ENCODE measurements at places on chromosomes 12 and 14.

DNA sequence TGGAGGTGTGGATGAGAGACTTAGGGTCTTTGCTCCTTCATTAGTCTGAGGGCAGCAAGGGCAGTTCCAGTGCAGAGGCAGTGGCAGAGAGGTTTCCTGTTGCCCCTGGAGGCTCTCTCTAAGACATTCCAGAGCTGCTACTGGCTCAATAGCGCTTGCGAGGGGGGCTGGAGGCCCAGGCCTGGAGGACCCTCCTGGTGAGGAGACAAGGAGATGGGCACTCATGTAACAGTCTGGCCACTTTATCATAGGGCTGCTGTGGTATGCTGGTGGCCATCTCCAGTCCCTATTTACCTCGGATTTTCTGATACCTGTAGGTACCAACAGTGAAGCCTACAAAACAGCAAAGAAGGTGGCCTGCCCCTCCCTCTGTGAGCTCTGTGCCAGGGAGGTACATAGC is 12.7 kb downstream of the CLEC2A start:
- no peak overlapping the region for H3K27ac ChIP-seq
- no peaks in the 10 kb centered on the region for H3K4me1 ChIP-seq
- no peaks in the 10 kb centered on the region for H3K36me3 ChIP-seq
- no peak for DNase-seq
- no peaks in the 10 kb centered on the region for H3K27me3 ChIP-seq

DNA sequence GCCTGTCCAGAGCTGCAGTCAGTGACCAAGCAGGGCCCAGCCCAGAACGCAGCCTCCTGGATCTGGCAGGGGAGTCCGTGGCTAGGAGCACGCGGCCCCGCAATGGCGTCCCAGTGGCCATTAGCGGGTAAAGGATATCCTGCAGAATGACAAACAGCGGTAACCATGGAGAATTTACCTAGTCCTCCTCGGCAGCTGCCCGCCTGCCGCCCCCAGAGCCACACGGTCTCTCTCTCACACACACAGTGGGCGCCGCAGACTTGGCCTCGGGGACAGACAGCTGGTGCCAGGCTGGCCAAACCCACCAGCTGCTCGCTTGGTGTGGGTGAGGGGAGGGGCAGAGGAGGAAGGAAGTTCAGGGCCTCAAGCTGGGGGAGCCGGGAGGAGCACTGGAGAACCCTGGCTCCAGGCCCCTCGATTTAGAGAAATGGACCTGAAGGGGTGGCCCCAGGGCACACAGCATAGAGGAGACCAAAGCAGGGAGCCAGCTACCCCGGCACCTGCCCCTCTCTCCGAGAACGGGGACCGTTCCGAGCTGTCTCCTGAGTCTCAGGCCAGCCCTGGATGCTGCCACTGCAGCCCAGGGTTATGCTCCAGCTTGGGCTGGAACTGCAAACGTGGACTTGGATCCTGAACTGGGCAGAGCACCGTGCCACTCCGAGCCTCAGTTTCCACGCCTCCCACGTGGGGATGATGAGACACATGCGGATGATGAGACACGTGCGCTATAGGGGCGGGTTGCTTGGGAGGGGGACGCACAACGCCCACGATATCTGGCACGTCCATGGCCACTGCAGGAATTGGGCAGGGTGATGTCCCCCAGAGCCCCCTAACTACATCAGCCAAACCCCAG is 3.4 kb downstream of the CDK2AP1 start:
- peak; percentile 35 for DNase-seq
- H3K4me3 ChIP-seq = no peak overlapping the region
- H3K27me3 ChIP-seq = no peaks in the 10 kb centered on the region
- H3K4me1 ChIP-seq = peaks cover 30% of the 10 kb centered on the region

GRCh38 chr12:105020241-105020962 is 34.3 kb downstream of the NOPCHAP1 start:
- DNase-seq = no peak
- H3K27ac ChIP-seq = no peak overlapping the region
- no peak overlapping the region for H3K4me3 ChIP-seq
- peaks cover 30% of the 10 kb centered on the region for H3K36me3 ChIP-seq
- peaks cover 11% of the 10 kb centered on the region for H3K4me1 ChIP-seq

DNA sequence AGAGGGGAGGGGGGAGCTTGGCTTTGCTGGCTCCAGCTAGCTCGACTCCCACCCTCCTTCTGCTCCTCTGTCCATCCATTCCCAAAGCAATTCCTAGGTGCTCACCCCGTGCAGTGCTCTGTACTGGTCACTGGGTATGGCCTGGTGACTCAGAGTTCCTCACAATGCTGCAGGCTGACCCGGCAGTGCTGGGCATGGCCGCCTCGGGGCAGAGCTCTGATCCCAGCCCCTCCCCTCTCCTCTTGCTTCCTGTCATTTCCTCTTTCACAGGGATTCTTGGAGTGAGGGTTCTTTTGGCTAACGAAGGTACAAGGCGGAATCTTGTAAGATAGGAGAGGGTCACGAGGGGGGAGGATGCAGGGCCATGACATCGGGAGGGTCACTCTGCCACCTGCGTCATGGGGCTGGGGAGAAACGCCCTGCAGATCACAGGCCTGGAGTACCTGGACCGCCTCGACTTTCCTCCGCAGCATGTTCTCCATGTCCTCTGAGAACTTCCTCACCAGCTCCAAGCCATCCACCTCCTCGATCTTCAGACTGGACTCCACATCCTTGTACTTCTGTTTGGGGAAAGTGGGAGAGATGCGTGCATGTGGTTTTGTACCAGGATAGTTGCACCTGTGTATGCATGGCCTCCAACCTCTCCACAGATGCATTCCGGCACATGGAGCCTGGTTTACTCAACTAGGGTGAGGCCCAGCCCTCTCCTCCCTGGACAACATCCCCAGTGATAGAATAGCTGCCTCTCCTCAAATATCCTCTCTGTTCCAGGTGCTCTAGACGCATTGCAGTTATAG is 5.7 kb downstream of the CACNA2D4 start:
- H3K4me1 ChIP-seq = peaks cover 12% of the 10 kb centered on the region
- peaks cover 7% of the 10 kb centered on the region for H3K27me3 ChIP-seq
- no peak overlapping the region for H3K27ac ChIP-seq
- DNase-seq = no peak

GRCh38 chr14:30600922-30601918 is 20.9 kb upstream of the SCFD1 start:
- peaks cover 30% of the 10 kb centered on the region for H3K36me3 ChIP-seq
- no peaks in the 10 kb centered on the region for H3K4me1 ChIP-seq
- H3K27ac ChIP-seq = no peak overlapping the region
- no peak for DNase-seq

DNA sequence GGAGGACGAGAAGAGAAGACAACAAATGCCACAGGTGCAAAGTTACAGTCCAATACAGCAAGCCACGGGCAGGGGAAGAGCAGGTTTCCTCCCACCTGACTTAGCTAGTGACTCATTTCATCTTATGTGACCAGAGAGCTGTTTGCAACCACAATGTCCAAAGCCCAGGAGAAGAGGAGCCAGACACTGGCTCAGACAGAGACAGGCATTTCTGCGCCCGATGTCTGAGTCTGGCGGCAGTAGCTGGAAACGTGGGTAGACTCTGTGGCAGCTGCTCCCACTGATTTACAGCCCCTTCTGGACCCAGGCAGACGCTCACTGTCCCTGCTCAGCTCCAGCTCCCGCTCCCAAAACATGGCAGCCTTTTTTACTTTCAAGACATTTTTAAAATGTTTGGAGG is 60.0 kb downstream of the CHGA start:
- no peaks in the 10 kb centered on the region for H3K27me3 ChIP-seq
- H3K4me3 ChIP-seq = no peak overlapping the region
- peaks cover 9% of the 10 kb centered on the region for H3K36me3 ChIP-seq
- no peak overlapping the region for H3K27ac ChIP-seq
- peaks cover 25% of the 10 kb centered on the region for H3K4me1 ChIP-seq

GRCh38 chr12:92933606-92934005 is 4.5 kb upstream of the EEA1 start:
- no peak overlapping the region for H3K4me3 ChIP-seq
- no peaks in the 10 kb centered on the region for H3K27me3 ChIP-seq
- H3K4me1 ChIP-seq = peaks cover 7% of the 10 kb centered on the region
- DNase-seq = no peak
- no peak overlapping the region for H3K27ac ChIP-seq
- no peaks in the 10 kb centered on the region for H3K36me3 ChIP-seq

DNA sequence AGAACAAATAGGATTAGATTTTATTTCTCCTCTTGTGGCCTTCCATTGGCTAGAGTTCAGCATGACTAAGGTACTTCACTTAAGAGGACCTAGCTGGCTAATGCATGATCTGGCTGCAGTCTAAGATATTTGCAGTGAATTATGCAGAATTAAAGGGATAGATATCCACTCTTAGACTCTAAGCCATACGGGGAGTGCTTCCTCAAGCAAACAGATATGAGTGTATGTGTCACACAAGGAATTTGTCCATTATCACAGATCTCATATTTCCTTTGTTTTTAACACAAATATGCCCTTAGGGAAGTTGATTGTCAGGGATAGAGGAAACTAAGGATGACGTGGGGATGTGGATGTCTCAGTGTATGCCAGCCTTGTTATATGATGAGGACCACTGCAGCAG is 88.1 kb upstream of the DHRS4 start:
- H3K36me3 ChIP-seq = no peaks in the 10 kb centered on the region
- no peaks in the 10 kb centered on the region for H3K27me3 ChIP-seq
- peak overlapping the region; percentile 44 for H3K27ac ChIP-seq
- no peaks in the 10 kb centered on the region for H3K4me1 ChIP-seq
- no peak for DNase-seq

DNA sequence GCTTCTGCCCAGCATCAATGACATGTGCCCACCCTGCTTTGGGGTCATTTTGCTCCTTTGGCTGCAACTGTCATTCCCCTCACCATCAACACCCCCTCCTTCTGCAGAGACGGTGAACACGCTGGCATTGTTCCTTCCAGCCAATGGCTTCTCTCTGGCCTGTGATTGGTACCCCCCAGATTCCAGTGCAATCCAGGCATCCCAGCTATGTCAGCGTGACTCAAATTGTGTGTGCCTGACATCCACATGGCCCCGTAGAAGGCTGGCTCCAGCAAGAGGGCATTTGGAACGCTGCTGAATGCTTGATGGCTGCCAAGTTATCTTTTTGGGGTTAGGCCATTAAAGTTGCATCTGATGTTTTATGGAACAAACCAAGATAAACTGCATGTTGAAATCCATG is 21.0 kb upstream of the CCND2 start:
- peaks cover 9% of the 10 kb centered on the region for H3K4me1 ChIP-seq
- peak overlapping the region; percentile 8 for H3K4me3 ChIP-seq
- H3K27ac ChIP-seq = peak overlapping the region; percentile 76
- H3K36me3 ChIP-seq = no peaks in the 10 kb centered on the region
- no peak for DNase-seq
- H3K27me3 ChIP-seq = no peaks in the 10 kb centered on the region

GRCh38 chr12:55729819-55730818 is 1.3 kb upstream of the CD63 start:
- H3K27me3 ChIP-seq = no peaks in the 10 kb centered on the region
- no peak for DNase-seq
- peak overlapping the region; percentile 88 for H3K4me3 ChIP-seq

- DNase-seq = no peak
- H3K27ac ChIP-seq = no peak overlapping the region
- peaks cover 59% of the 10 kb centered on the region for H3K27me3 ChIP-seq
- H3K4me1 ChIP-seq = no peaks in the 10 kb centered on the region
- H3K4me3 ChIP-seq = no peak overlapping the region
- H3K36me3 ChIP-seq = no peaks in the 10 kb centered on the region
Measured at GRCh38 chr12:54689034-54689372, 40.8 kb upstream of the DCD start.

DNA sequence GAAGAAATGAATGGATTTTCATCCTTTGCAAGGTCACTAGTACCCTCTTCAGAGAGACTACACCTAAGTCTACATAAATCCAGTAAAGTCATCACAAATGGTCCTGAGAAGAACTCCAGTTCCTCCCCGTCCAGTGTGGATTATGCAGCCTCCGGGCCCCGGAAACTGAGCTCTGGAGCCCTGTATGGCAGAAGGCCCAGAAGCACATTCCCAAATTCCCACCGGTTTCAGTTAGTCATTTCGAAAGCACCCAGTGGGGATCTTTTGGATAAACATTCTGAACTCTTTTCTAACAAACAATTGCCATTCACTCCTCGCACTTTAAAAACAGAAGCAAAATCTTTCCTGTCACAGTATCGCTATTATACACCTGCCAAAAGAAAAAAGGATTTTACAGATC is 40.8 kb downstream of the SPATA7 start:
- DNase-seq = peak; percentile 18
- no peaks in the 10 kb centered on the region for H3K4me1 ChIP-seq
- H3K4me3 ChIP-seq = no peak overlapping the region
- H3K36me3 ChIP-seq = peaks cover 23% of the 10 kb centered on the region

DNA sequence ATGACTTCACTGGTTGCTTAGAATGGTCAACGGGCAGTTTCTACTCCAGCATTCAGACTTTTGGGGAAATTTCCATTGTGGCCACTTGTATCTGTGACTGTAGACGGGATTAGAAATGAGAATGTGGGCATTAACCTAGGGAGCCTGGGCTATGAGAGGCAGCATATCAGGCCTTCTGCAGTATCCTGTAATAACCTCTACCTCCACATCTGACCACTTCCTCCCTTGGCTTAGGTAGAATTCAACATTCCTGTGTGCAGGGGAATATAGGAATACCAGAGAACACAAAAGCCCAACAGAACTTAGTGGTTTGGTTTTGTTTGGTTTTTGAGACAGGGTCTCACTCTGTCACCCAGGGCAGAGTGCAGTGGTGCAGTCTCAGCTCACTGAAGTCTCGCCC is 76.4 kb upstream of the HOXC13 start:
- H3K4me1 ChIP-seq = no peaks in the 10 kb centered on the region
- no peaks in the 10 kb centered on the region for H3K36me3 ChIP-seq
- no peak overlapping the region for H3K27ac ChIP-seq
- no peak for DNase-seq

DNA sequence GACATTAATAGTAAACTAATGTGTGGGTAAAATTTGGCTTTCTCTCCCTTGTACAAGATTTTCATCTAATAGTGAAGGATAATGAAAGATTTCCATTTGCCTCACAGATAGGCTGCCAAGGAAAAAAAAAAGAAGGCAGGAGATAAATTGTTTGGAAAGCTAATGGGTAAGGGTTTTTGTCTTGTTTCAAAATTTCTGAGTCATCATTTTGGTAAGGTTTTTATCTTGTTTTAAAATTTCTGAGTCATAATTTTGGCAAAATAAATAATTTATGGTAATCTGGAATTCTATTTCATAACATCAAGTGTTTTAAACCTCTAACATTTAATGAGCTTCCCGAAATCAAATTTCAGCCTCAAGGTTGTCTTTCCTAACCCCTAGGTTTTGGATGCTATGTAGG is 1035.7 kb upstream of the FBXO33 start:
- H3K4me3 ChIP-seq = no peak overlapping the region
- DNase-seq = no peak
- H3K27me3 ChIP-seq = no peaks in the 10 kb centered on the region
- H3K36me3 ChIP-seq = no peaks in the 10 kb centered on the region
- H3K4me1 ChIP-seq = no peaks in the 10 kb centered on the region
- H3K27ac ChIP-seq = no peak overlapping the region

- H3K27me3 ChIP-seq = no peaks in the 10 kb centered on the region
- H3K4me3 ChIP-seq = no peak overlapping the region
- DNase-seq = no peak
- H3K4me1 ChIP-seq = peaks cover 20% of the 10 kb centered on the region
Measured at GRCh38 chr14:35879654-35880249, 53.6 kb downstream of the BRMS1L start.

All from heart right ventricle (tissue), 16 donors.